ENCODE measurements at places on chromosomes 4 and X.

GRCh38 chr4:73741031-73741749 lies 821 bp downstream of the CXCL8 start:
- no peak for DNase-seq

DNA sequence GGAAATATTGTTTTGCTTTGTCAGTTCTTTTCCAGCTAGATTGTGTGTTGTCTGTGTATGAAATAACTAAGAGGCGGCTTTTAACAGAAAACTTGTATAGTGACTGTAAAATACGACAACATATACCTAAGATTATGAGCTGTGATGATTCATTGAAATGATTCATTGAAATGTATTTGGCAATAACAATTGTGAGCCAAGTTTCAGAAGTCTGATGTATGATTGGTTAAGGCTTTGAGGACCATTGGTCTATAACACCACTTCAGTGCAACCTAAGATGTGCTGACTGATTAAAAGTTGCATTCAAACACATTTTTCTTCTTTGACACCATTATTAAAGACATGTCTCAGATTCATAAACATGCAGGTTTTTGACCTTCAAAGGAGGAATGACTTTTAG lies 76.6 kb downstream of the PTPN13 start:
- DNase-seq, result no peak

DNA sequence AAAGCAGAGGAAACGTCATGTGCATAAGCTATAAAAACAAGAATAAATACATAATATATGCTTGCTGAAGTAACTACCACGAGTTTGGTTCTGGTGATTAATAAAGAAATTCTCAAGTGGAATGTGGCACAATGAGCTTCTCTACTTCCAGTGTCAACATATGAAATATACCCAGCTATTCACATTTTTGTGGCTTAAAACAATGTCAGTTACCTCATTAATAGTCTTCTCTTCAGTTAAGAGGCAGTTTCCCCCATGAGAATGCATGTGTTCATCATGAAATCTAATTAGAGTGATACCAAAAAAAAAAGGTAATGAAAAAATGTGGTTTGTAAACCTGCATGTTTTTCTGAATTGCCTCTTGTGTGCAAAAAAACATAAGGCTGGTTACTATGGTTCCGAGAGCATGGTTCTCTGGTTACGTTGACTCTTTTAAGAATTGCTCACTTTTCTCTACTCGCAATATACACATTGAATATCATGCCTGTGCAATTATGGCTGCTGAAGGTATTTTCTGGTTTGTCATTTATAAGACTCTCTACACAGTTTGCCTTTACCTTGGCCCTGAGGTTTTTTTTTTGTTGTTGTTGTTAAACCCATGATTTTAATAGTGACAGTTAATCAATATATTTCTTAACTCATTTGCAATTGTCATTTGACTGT lies 108.2 kb downstream of the PCDH7 start:
- DNase-seq, result no peak

DNA sequence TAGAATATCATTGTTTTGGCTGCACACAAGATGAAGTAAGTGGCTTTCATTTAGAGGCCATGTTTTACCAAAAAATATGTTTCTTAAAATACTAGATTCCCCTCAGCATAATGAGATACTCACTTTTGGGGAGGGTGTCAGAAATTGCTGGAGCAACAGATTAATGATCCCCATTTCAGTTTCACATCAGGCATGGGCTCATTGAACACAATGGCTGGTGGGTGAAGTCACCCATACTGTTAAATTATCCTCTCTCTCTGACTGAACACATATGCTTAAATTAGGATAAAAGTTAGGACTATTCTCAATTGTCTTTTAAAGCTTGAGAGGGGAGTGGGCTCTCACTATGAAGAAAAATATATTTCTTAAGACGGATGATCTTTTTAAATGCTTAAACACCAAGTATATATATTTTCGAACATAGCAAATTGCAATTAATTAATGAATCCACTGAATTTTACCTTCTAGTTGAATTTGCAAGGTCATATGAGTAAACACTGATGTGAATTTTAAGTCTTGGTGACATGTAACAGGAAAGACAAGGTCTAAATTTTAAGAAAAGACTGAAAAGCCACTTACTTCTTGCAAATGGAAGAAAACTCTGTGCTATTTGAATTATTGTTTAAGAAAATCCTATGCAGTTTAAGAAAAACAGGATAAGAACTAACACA lies 2.5 kb downstream of the GPM6A start:
- no peak for DNase-seq

DNA sequence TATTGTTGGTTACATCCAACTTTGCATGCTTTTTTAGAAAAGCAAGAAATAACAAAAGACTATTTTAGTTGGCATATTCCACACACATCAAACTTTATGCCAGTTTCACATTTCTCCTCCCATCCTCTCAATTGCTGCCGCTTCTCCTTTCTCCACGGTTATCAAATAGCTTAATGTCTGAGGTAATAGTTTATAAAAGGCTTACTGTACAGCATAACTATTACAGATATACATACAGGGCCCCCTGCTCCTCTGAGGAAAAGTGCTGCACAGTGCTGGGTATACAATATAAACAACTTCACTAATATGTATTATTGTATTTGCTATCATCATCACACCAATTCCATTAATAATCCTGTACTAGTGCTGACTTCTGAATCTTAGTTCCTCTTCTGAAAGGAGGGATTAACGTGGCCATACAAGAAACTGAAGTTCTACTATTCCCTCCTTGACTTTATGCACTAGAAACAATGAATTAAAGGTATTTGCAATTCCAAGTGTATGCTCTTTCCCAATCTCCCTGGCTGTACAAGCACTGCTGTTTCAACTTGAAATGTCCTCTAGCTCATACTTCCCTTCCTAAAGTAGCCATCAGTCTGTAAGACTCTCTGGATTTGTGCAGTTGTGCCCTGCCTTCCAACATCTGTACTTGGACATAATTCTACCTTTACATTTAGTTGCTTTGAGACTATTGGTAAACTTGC lies 2.5 kb downstream of the CCNI start:
- DNase-seq, result no peak

DNA sequence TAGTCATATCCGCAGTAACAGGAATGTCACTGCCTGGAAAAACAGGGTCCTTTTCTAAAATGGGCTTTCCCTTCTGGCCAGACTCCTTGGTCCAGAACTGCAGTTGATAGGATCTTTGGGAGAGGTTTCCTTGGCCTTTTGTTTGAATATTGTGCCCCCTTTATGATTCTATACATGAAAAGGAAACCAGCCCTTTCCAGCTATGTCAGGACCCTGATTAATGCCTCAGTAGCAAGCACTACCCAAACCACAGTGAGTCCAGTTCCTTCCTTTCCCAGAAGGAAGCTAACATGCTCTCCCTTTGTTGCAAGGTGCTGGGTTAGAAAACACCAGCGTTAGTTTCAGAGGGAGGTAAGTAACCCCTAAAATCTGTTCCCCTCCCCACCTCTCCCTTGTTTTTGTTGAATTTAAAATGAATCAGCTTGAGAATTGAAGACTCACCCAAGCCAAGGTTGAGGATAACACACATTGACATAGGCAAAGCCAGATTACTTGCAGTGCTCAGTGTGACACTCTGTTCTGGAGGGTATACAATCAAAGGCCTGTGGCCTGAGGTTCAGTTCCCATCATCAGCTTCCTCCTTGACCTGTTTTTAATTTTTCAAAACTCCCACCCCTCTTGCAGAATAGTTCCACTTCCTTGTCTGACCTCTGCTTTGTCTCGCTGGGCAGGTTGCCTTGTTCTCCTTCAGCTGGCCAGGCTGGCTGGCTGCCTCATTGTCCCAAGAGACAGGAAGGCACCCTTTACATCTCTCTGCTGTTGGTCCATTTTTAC lies 87.6 kb upstream of the PLAC1 start:
- no peak for DNase-seq

DNA sequence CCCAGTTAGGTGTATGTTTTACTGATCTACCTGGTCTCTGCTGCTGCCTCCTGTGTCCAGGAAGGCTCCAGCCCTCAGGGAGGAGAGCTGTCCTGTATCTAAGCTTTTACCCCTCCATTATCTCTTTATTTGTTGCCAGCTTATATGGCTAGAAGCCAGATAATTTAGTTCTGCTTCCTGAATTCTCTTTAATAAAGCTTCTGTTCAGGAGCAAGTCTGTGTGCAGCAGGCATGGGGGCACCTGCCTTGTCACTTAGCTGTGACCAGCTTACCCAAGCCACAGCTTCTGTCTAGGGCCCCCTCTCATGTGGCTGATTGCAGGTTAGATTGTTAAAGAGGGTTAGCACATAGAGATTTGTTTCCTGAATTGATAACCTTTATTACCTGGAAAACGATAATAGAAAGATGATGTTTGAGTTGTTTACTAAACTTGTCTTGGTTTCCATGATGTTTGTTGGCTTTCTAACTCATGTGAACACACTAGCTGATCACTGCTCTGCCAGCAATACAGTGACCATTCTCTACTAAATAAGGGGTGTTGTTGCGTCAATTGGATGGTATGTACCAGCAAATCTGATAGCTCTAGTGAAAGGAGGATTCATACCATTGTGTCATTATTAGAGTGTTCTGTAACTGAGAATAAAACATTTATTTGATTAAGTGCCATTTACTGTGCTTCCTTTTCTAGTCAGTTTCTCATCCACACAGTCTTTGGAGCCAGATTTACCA lies 189.8 kb upstream of the ANK2 start:
- no peak for DNase-seq

- DNase-seq, result no peak
Measured at GRCh38 chrX:45668686-45669443, 468.2 kb upstream of the DIPK2B start.

GRCh38 chr4:5724377-5724776 lies 13.4 kb downstream of the EVC start:
- DNase-seq, result no peak

DNA sequence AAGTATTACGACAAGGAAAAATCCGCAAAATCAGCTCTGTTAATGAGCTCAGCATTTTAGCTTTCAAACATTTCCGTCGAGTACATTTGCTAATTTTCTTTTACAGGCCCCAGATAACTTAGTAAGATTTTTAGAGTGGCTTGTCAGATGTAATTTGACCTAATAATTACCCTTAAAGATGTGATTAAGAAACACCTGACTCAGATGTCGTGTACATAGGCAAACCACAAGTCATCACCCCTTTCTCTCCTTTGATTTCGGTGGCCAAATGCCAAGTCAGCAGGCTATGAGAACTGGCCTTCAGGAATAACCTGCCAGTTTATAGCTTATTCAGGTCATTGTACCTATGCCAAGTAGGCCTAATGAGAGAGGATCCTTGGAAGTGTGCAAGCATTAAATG lies 369.6 kb downstream of the PCDH7 start:
- no peak for DNase-seq

- DNase-seq, result no peak
Measured at GRCh38 chr4:84677995-84678394, 95.1 kb downstream of the CDS1 start.

- no peak for DNase-seq
Measured at GRCh38 chr4:165709516-165709915, 163.5 kb upstream of the TLL1 start.

DNA sequence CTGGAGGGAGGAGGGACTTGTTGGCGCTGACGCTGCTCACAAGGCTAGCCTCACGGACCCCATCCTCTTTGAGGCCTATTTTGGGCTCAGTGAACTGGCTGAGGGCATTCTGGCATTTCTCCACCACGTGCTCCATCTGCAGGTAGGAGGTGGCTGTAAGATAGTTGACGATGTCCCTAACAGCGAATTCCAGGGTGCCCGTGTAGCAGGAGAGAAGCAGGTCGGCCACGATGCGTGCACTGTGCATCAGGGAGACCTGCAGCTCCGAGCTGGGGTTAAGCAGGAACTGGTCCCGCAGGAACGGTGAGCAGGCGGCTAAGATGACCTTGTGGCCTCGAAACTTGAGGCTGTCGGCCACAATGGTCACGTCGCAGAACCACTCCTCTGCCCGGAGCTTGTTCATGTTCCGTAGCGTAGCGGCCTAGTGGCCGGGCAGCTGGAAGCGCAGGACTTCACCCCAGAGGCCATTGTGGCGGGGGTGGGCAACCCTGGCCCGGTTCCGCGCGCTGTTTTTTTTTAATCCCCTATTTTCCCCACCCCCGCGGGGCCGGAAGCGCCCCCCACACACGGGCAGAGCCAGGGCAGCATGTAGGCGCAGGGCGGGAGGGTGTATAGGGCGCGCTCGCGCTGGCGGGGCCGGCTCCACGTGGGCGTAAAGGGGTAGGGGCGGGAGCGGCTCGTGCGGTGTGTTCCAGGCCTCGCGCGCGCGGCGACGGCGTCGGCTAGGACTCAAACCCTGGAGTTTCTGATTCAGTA lies 73.2 kb downstream of the UBE2K start:
- DNase-seq, result no peak
